ENCODE measurements at places on chromosomes 5 and 9. TPM values are rescaled to one million over a fixed set of nuclear protein-coding genes. Genes with fewer than 3 reads are reported as not detected.

Gene TRIM7
- total RNA-seq: 2.9 TPM

Gene EFNA5
- not detected for total RNA-seq

Gene C6
- total RNA-seq: not detected

DNA sequence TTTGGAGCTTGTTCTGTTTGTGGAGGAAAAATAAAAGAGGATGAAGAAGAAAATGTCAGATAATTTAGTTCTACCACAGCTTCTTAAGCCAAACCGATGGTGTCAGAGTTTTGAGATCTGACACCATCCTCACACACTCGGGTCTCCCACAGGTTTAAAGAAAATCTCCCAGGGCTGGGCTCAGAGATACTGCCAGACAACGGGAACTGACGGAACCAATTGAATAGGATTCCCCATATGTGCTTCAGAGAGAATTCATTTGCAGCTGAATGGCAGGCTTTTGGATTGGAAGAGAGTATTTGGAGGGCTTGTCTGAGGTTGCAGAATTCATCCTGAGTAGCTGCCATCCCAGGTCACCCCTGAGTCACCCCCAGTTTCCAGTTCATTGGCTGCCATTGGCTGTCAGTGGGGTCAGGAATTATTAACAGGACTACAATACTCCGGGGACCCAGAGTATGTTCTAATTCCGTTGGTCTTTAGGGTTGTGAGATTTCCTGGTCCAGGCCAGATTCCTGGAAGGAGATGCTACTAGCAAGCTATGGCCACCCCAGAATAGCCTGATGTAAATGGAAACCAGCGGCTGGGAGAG, 131.3 kb downstream of the PDZD2 start:
- H3K4me1 ChIP-seq: no peaks in the 10 kb centered on the region
- no peak overlapping the region for H3K4me3 ChIP-seq
- H3K36me3 ChIP-seq: no peaks in the 10 kb centered on the region

DNA sequence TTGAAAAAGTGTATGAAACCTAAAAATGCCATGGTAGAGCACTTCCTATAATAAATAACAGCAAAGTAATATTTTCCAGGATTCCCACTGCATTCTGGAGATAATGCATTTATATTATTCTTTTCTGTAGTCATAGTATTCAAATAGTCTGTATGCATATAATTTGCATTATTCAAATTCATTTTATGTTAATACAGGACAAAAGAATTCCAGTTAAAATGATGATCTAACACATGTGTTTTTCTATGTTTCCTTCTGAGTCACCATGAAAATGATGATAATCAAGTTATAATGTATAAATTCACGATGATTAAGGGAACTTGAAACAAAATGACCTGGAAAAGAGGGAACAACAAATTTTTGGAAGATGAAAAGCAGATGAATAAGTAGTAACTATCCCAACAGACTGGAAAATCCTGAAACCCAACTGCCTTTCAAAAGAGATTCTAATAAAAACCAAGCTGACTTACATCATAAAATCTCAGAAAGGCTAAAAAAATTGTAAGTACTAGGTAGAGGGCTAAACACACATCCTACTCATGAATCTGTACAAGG, 358.6 kb upstream of the PAPPA start:
- H3K27me3 ChIP-seq: no peaks in the 10 kb centered on the region
- no peak overlapping the region for H3K4me3 ChIP-seq
- H3K4me1 ChIP-seq: no peaks in the 10 kb centered on the region
- H3K36me3 ChIP-seq: no peaks in the 10 kb centered on the region
- no peak overlapping the region for H3K27ac ChIP-seq

- no peak for DNase-seq
- H3K27ac ChIP-seq: no peak overlapping the region
- peaks cover 2% of the 10 kb centered on the region for H3K27me3 ChIP-seq
- H3K4me1 ChIP-seq: peaks cover 21% of the 10 kb centered on the region
- H3K4me3 ChIP-seq: no peak overlapping the region
Observed at GRCh38 chr5:158810615-158811014, 289.1 kb downstream of the EBF1 start.

GRCh38 chr5:115686738-115687074, 60.9 kb upstream of the TMED7 start:
- H3K4me3 ChIP-seq: no peak overlapping the region
- peaks cover 13% of the 10 kb centered on the region for H3K27me3 ChIP-seq
- no peak overlapping the region for H3K27ac ChIP-seq
- H3K4me1 ChIP-seq: no peaks in the 10 kb centered on the region
- DNase-seq: no peak
- H3K36me3 ChIP-seq: no peaks in the 10 kb centered on the region

- H3K36me3 ChIP-seq: no peaks in the 10 kb centered on the region
- DNase-seq: no peak
- H3K27me3 ChIP-seq: peaks cover 33% of the 10 kb centered on the region
Observed at GRCh38 chr5:533243-533954, 9.2 kb upstream of the SLC9A3 start.

Gene ADAMTS19
- total RNA-seq: not detected

Gene DBH
- not detected for total RNA-seq

Data from activated CD4-positive, alpha-beta memory T cell treated with anti-CD3 and anti-CD28 coated beads for 36 hours (primary cell).